HEK293T (cell line): ENCODE measurements at places on chromosomes 12 and 14.

DNA sequence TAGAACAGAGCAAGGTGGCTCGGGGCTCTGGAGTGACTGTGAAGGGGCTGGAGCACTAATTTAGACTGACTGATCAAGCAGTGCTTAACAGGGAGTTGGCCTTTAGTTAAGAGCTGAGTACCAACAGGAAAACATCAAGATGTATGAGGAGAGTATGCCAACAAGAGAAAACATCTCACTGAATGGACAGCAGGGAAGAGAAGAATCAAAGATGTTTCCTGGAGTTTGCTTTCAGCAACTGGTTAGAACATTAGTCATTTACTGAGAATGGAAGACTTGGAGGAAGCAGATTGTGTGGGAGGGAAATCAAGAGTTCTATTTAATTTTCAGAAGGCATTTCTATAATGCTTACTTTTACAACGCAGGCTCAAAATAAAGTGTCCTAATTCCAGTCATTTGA lies 259.3 kb downstream of the ADAMTS20 start:
- no peak for DNase-seq

DNA sequence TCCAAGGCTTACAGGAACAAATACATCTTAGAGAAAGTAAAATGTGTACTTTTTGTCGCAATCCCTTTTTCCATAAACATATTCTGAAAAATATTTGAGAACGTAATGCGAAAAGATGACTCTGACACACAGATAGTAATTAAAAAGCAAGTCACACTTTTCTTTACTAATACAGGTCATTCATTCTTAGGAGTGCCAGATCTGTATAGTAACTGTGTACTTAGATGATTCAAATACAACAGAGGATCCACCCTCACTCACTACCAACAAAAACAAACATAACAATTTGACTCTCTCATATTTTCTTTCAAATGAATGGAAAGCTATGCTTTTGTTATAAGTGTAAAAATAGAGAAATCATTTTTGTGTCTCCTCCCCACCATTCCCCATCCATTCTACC lies 795.4 kb downstream of the SLC6A15 start:
- no peak for DNase-seq

DNA sequence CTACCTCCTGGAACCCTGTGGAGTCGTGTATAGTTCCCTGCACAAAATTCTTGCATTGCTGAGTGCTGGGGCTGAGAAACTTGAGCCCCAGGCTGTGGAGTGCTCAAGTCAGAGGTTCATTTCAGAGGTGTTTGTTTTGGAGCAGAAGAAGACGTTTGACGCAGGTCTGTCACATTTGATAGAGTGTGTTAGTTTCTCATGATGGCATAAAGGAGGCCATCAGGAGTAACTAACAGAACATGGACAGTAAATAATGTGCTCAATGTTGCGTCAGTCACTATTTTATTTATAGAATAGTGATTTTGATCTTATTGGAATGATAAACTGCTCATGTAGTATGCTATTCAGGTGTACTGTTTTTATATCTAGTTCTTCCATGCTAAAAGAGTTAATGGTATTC lies 44.2 kb downstream of the OTOGL start:
- no peak for DNase-seq

DNA sequence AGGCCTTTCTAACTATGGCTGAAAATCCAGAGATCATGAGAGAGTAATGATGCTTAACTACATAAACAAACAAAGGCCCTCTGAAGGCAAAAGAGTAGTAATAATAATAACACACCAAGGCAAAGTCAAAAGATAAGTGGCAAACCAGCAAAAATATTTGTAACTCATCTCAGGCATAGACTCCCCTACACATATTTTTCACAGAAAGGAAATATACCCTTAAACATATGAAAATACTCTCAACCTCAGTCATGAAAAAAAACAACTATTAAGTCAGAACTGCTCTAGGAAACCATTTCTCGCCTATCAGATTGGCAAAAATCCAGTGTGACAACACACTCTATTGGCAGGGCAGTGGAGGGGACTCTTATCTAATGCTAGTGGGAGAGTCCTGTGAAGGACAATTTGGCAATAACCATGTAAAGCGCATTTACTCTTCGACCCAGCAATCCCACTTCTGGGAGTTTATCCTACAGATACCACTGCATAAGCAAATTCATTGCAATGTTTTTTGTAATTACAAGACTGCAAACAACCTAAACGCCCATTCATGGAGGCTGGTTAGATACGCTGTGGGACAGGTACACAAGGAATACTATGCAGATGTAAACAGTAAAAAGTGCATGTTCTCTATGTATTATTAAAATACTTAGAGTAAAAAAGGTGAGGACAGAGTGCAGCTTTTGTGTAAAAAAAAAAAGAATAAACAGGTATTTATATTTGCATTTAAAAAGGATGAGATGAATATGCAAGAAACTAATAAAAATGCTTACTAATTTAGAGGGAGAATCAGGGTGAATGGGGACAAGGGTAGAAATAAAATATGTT lies 26.0 kb upstream of the IL22 start:
- no peak for DNase-seq

GRCh38 chr12:19623751-19624399 lies 184.6 kb downstream of the AEBP2 start:
- no peak for DNase-seq

- no peak for DNase-seq
Measured at GRCh38 chr12:96221391-96221790, 27.2 kb downstream of the ELK3 start.

GRCh38 chr12:108611884-108612415 lies 14.1 kb upstream of the TMEM119 start:
- peak; percentile 56 for DNase-seq

DNA sequence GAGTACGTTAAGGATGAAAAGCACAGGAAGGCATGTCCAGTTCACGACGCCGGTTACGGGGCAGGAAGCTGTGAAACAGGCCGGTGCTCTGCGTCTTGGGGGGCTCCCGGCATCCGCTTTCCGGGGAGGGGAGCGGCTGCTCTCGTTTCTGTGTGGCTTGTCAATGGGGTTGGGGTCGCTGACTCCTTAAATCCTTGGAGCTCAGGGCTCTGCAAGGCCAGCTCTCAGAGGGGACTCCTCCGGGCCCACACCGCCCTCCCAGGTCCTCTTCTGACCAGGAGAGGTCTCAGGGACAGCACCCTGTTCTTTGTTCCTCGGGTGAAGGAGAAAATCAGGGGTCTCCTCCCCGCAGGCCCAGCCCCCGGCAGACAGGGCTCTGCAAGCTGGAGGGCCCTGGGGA lies 78.1 kb downstream of the GALNT9 start:
- no peak for DNase-seq

DNA sequence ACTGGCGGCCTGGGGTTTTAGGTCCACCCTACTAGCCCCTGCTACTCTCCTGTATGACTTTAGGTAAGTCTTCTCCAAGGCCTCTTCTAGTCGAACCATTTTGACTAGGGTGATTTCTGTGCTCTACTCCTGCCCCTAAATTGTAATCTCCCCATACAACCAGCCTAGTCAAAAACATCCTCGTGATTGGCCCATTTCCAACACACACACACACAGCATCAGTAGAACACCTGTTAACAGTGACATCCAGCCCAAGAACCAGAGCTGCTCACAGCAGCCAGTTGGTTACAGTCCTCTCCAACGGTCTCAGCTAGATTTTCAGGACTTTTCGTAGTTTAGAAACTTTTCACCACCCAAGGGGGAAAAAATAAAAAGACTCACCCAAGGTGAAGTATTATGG lies 30.9 kb downstream of the NT5DC3 start:
- no peak for DNase-seq

GRCh38 chr12:100566887-100567637 lies 6.4 kb upstream of the GAS2L3 start:
- DNase-seq: no peak

DNA sequence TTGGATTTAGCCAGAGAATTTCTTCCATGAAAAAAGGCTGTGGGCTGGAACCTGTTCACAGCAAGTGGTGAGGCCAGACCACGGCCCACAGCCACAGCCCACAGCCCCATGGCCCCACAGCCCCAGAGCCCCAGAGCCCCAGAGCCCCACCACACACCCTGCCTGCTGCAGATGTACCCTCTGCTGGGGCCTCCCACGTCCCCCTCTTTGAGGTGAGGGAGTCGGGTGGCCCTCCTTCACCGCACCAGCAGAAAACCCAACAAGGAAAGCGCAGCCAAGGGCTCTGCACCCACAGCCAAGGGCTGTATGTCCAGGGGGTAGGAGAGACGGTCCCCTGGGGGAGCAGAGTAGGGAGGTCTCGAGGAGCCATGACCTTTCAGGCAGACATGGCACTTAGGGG lies 327.5 kb upstream of the DIO3 start:
- no peak for DNase-seq

DNA sequence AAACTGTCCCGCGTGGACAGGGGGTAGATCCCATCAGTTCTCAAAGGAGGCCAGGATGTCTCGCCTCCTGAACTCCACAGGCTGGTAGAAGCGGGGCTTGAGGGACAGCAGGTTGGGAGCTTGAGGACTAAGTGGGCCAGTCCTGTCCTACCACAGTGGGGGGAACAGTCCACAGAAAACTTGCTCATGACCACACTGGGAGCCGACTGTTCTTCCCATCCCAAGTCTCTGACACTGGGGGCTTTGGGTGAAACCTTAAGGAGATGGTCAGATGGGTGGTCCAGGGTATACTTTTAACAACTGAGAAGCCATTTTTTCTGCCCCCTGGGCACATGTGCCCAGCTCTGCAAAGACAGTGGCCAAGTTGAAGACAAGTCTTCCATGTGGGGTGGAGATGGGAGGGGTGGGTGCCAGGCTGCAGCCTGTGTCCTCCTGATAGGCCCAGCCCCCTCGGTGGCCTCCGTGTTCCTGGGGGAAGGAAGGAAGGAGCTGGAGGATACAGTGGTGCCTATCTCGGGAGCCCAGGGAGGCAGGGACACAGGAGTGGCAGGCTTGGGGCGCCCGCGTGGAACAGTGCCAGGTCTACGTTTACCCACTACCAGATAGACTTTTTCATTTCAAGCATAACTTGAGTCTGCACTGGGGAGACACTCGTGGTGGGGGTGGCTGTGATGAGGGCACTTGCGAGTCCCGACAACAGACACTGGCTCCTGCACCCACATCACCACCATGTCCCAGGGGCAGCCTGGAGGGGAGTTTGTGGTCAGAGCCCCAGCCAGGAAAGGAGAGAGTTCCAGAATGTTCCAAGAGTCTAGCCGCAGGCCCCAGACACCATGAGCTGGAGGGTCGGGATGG lies 14.7 kb downstream of the RHOF start:
- no peak for DNase-seq

GRCh38 chr12:46360908-46361666 lies 11.5 kb downstream of the SLC38A2 start:
- no peak for DNase-seq

DNA sequence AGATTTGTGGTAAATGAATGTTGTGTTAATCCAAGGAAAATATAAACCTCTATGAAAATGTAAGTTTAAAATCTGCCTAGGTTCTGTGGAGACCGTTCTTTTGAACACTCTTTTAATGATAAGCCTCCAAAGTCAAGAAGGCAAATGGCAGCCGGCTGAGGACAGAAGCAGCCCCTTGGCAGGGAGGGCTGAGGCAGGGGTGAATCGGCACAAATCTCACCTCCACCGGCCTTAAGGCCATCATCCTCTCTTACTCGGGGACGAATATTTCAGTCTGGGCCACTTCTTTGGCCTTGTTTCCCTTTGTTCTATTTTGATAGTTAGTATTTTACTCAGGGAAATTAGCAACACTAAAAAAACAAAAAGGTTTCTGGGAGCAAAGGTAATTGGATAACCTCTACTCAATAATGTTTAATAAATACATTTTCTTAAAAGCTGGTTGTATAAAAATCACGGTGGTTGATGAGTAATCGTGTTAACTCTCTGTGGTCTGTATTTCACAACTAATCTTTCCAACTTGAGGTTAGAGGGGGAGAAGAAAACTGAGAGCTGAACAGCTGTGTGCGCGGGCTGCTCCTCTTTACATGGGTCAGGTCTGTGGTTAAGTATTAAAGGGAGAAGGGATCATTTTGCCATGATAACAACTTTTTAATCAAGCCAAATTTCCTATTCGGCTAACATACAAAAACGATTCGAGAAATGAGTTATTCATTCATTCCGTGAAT lies 18.6 kb downstream of the LGMN start:
- no peak for DNase-seq

DNA sequence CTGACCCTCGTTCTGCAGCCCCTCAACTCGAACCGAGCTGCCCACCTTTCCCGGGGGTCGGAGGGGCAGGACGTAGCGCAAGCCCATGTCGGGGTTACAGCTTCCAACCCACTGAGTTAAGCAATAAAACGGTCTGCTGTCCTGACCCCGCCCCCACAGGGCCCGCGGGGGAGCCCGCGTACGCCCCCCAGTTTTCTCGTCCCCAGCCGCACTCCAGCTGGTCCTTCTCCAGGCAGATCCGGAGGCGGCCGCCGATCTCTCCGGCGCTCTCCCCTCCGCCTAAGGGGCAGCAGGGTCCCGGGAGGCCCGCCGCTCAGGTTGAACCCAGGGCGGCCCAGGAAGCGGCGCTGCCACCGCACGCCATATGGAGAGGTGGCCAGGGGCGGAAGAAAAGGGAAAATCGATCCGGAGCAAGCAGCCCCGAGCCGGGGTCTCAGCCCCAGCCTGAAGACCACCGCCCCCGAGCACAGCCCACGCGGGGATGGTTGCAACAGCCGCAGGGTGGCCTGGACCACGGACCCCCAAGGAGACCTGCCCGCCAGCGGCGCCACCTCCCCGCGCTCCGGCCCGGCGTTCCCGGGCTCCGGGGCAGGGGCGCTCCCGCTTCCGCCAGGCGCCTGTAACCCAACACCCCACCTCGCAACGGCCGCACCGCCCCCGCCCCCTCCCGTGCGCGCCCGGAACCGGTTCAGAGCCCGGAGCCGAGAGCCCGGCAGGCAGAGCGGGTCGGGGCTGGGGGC lies 760 bp downstream of the ACTN1 start:
- peak; percentile 68 for DNase-seq

- DNase-seq: no peak
Measured at GRCh38 chr12:88552610-88553079, 27.6 kb downstream of the KITLG start.

GRCh38 chr14:85599939-85600338 lies 70.0 kb downstream of the FLRT2 start:
- no peak for DNase-seq

GRCh38 chr14:72894623-72895378 lies 900 bp upstream of the DPF3 start:
- peak; percentile 57 for DNase-seq

DNA sequence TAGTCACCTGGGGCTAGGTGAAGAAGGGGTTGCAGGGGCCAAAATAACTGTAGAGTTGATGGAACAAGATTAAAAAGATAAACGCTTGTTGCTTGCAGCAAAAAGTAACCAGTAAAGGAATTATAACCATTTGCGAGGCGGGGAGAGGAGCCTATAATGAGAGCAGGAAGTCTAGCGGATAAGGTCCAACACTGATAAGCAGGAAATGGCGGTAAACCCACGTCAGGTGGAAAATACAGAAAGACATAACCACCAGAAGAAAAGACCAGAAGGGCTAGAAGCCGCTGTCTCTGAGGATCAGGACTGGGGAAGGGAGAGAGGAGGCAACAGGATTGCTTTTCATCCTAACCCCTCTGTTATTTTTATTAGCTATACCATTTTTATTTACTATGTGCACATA lies 303.3 kb downstream of the DPF3 start:
- no peak for DNase-seq
